ENCODE measurements at places on chromosomes 5 and 9.

DNA sequence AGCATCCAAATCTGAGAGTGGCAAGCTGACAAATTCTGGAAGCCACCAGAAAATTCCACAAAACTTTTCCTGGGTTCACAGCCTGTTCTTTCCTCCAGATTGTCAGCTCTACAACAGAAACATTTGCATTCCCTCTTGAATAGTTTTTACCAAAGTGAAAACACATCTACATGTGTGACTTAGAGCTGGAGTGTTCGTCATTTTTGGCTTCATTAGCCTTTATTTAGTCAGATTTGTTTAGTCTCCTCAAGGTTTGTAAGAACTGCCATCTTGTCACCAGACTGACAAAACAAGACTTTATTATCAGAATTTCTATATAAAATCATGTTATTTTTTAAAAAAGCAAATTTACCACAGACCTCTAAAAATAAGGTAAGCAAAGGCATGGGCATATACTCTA lies 347.3 kb downstream of the TRIM36 start:
- DNase-seq: no peak

DNA sequence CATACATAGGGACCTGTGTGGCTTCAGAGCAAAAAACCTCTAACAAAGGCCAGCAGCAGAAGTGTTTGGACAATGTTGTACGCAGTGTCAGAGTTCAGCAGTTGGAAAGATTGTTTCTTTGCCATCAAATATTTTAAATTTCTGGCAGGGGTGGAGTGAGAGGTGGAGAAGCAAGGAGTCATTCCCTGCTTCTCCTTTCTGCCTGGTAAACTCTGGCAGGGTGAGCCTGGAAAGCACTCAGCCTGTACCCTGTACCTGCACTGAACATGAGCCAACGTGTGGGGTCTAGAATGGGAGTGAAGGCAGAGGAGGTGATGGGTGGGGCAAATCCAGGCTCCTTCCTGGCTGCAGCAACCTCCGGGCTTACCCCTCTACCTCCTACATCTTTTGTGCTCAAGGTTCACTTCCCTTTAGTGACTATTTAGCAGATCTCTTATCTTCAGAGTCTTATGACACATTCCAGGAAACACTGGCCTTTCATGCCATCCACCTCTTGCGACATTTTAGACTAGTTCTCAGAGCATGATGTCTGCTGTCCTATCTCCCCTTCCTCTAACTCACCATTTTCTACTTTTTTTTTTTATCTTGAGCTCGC lies 445.0 kb upstream of the PIK3R1 start:
- no peak for DNase-seq

DNA sequence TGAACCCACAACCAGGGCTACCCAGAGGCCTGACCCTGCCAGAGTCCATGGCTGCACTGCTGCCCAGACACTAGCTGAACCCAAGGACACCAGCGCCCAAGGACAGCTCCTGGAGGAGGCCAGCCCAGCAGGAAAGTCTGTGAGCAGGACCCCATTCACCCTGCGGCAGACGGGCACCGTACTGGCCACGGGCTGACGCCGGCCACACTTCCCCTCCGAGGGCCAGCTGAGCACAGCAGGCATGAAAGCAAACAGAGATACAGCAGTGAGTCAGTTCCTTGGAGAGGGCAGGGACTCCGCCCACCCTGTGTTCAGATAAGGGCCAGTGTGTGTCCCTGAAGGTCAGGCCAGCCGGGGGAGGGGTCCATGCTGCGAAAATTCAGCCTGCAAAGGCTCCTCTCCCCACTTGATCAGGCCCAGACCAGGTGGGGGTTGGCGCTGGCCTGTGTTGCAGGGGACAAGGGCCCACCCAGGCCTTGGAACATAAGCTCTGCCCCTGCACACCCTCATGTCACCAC lies 3.2 kb downstream of the RNF208 start:
- no peak for DNase-seq

- no peak for DNase-seq
Observed at GRCh38 chr5:150051657-150052195, 34.6 kb downstream of the CSF1R start.

- DNase-seq: no peak
Observed at GRCh38 chr5:167837127-167837526, 454.3 kb upstream of the WWC1 start.

DNA sequence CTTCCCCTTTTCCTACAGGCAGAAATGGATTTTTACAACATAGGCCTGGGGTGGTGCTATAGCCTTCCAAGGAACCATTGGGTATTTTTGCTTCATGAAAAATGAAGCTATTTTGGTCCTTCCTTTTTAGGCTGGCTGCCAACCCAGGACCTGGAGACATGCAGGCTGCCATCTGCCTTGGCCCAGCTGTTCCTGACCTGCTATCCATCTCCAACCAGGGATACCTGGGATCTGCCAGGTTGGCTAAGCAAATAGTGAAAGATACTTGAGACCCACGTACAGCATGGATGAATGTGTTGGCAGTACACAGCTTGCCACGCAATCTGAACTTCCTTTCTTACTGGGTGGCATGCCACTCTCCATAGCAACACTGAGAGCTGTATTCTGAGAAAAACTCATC lies 31.1 kb downstream of the MRPS27 start:
- DNase-seq: no peak

DNA sequence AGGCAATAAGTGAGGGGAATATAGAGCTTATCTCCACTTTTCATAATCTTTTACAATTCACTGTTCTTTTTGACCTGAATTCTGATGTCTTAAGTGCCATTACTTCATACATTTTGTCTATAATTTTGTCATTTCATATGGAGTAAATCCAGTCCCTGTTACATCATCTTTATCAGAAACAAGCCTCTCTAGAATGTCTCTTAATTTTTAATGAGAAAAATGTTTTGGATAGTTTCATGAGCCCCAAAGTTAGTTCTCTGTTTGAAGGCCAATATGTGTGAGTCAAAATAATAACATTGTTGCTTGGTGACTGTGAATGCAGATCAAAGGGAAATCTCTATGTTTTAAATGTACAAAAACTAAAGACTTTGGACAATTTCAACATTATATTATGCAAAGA lies 329.6 kb upstream of the ARRDC3 start:
- DNase-seq: no peak

- no peak for DNase-seq
Observed at GRCh38 chr9:93475856-93476255, 22.5 kb upstream of the FAM120AOS start.

- no peak for DNase-seq
Observed at GRCh38 chr5:37088009-37088408, 161.2 kb downstream of the CPLANE1 start.

DNA sequence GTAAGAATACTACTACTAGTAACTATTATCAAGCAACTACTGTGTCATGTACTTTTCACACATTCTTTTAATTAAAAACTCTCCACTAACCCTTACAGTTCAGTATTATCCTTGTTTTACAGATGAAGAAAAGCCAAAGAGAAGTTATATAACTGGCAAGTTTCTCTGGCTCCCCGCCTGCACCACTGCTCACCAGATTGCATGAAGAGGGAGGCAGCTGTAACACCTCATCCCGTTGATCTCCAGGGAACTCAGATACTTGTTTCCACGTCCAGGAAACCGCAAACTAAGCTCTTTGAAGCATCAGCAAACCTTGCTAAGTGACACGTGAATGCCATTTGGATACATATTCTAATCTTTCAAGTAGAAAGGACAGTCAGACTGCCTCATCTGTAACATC lies 70.3 kb downstream of the RIGI start:
- DNase-seq: no peak

- DNase-seq: no peak
Observed at GRCh38 chr5:158086856-158087255, 227.9 kb upstream of the CLINT1 start.

- DNase-seq: no peak
Observed at GRCh38 chr5:179599100-179599499, 24.4 kb downstream of the HNRNPH1 start.

DNA sequence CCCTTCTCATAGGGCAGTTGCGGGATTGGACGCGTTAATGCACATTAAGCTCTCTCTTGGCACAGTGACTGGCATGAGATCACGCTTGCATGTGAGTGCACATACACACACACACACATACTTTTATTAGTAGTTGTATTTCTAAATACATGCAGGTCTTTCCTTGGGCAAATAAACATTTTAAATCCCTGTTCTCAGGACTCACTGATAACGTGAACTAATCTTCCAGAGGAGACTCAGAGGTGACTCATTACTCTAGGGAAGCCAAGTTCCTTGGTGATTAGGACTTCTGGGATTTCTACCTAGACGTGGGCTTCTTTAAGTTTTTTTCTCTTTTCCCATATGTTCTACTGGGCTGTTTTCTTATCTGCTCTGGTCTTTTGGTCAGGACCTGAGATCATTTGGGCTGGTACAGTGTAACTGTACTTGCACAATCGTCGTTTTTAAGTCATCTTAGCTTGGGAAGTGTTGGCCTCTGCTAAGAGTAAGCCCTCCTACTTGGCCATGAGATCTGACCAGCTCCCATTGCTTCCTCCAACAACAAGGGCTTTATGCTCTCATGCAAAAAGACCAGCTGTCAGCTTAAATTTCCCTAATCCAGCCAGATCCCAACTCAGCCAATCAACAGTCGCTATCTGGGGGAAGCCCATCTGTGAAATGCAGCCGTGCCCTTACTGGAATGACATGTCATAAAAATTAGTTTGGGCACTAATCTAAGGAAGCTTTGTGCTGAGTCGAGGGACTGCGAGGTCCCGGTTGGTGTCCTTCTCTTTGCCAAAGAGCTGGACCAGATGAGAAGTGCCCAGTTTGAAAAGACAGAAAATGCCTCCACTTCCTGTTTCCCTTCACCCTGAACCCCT lies 176.4 kb upstream of the ANKRD55 start:
- no peak for DNase-seq

- no peak for DNase-seq
Observed at GRCh38 chr9:95409650-95410426, 92.3 kb upstream of the FANCC start.

DNA sequence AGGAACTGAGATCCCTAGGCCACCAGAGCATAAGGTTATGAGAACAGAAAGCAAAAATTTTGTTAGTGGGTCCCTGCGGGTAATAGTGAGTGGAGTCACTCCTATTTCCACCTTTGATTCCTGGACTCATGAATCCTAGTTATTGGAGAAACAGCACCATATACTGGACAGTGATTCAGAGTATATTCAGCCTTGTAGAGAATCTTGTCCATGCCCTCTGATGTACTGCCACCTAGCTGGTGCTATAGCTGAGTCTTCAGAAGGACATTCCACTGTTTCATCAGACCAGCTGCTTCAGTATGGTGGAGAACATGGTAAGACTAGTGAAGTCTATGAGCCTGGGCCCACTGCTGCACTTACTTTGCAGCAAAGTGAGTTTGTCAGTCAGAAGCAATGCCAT lies 25.0 kb upstream of the ITGA2 start:
- DNase-seq: no peak

- no peak for DNase-seq
Observed at GRCh38 chr5:56102889-56103288, 108.1 kb upstream of the IL6ST start.

- peak; percentile 93 for DNase-seq
Observed at GRCh38 chr5:144189800-144190429, 19.2 kb downstream of the KCTD16 start.

- no peak for DNase-seq
Observed at GRCh38 chr9:99677281-99677680, 144.4 kb upstream of the NR4A3 start.

GRCh38 chr5:163306421-163306820 lies 131.0 kb upstream of the CCNG1 start:
- DNase-seq: peak; percentile 17

GRCh38 chr9:26746357-26747072 lies 146.1 kb downstream of the CAAP1 start:
- DNase-seq: no peak

DNA sequence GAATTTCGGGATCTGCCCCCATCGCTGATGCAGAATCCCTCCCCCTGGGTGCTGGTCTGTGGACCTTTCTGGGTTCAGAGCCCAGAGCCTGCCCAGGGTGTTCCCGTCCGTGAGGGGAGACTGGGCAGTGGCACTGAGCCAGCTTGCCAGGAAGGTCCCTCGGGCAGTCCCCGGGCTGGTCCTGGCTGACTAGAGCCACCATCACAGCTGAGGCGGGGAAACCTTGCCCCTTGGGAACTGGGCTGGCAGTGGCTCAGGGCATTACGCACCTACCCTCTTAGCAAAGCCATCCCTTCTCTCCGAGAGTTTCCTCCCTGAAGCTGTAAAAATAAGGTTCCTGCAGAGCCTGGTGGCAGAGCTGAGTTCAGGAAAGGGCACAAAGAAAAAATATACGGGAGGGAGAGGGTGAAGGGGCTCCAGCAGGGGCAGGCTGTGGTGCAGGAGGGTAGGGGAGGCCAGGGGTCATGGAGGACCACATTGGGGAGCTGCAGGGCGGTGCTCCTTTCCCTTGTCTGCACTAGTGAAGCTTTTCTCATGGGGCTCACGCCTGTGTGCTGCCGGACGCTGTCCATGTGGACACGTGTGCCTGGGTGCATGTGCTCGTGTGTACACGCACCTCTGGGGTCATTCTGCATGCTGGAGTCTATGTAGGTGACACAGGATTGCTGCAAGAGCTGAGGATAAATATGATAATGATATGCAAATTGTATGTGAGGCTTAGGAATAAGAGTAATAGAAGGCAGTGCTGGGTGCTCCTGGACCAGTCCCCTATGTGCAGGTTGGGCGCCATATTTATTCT lies 118.9 kb downstream of the LHX2 start:
- no peak for DNase-seq

- DNase-seq: no peak
Observed at GRCh38 chr9:16100537-16101091, 547.8 kb downstream of the CCDC171 start.

DNA sequence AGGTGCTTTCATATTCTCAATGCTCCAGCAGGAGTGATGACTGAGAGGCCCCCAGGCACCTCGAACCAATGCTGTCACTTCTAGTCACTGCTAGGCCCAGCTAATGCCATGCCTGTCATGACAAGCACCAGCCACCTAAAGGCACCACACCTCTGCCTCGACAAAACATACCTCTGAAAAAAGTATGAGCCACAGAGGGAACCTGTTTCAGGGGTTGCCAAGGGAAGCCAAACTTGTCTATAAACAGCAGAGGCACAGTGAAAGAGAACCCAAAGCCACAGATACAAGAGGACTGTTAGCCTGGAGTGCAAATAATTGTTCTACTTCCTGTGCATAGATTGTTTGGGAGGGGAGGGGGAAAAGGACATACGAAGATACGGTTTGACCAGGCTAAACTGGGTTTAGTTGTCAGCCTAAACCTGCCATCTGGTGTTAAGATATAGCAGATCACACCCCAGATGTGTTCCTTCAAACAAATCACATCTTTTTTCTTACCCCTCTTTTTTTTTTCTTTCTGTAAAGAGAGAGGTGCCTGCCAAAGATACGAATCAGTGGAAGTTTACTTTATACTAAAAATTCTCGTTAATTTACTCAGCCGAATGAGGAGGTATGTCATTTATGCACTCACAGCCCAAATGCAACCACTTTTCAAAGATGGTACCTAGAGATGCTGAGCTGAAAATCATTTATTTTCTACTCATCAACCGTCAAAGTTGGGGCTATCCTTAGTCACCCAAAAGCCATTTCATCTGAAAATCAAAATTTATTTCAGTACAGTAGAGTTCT lies 45.7 kb downstream of the BNC2 start:
- no peak for DNase-seq

- no peak for DNase-seq
Observed at GRCh38 chr5:126531543-126532120, 63.4 kb downstream of the ALDH7A1 start.

All from activated CD4-positive, alpha-beta T cell treated with anti-CD3 and anti-CD28 coated beads, Interleukin-2, Interleukin-4, amounts not matched to agents 100 ng/mL and 50 ng/mL, durations not matched to agents 16 hours and 8 hours (primary cell).